ENCODE measurements at places on chromosomes 5 and 9. TPM values are rescaled to one million over a fixed set of nuclear protein-coding genes. Genes with fewer than 3 reads are reported as not detected.

- DNase-seq: no peak
Measured at GRCh38 chr5:62465985-62466925, 53.7 kb downstream of the IPO11 start.

The MPDZ gene
- total RNA-seq: 62.6 TPM

DNA sequence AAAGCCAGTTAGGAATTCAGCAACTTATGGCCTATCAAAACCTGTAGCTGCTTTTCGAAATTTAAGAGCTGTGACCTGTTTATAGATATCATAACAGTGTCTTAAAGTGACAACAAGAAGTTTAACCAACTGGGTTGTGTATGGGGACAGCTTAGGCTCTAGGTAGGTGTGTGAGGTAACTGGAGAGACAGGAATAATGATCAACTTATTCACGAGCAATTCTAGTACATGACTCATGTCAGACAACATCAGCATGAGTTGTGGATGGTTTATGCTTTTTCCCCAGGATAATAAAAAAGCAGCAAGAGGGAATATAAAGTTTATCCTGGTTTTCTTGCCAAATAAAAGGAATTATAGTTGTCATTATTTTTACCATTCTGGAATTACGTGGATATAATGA lies 88.6 kb downstream of the GDNF start:
- DNase-seq: no peak

DNA sequence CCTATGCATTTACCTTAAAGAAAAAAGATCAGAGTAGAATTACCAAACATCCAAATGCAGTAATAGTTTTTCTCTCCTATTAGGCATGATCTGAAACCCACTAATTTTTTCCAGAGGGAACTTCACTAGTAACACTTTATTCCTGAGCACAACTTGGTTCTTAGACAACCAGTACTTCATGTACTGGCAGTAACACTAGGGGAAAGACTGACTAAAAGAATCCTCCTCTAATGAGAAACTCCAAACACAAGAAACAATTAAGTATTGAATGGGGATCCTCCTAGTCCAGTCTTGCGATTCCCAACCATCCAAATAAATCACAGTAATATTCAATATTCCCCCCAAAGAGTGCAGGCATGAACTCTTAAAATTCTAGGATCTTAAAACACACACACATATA lies 48.9 kb downstream of the ZNF608 start:
- no peak for DNase-seq

DNA sequence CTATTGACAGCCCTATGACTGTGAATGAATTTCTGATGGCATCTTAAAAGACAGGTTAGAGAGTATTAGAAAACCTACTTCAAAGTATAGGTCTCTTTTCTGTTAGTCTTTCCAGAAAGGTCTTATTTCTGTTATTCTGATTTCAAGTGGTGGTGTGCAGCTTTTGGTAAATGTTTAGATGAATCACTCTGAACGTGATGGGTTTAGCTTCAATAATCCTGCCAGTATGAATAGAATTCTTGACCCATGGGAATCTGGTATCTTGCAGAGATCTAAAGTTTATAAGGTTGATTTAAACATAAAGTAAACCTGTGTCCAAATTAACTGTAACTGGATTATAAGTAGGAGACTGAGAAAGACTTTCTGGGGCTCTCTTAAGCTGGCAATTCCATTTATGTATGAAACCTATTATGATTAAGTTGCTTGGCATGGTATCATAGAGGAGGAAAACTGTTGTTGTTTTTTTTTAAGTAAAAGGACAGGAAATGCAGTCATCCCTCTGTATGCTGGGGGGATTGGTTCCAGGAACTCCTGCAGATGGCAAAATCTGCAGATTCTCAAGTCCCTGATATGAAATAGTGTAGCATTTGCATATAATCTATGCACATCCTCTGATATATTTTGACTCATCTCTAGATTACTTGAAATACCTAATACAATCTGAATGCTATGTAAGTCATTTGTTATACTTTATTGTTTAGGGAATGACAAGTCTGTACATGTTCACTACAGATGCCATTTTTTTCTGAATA lies 77.0 kb upstream of the ADAMTS19 start:
- no peak for DNase-seq

All from left lobe of liver (tissue), 2 donors.